ENCODE measurements at places on chromosomes 4 and X. TPM values are rescaled to one million over a fixed set of nuclear protein-coding genes. Genes with fewer than 3 reads are reported as not detected.

DNA sequence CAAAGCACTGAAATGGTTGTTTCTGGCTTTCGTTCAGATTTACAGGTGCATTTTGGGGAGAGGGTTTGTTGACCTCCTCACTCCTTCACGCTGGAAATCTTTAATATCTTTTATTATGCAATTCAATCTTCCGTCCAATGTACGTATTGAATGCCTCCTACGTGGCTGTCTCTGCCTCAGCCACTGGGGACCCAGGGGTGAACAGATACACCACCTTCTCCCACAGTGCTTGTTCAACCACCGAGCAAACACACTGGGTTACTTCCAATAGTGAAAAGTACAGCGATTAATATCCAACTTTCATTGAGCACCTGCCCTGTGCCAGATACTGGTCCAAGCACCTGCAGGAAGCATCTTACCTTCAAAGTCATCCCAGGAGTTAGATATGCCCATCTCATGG lies 52.1 kb downstream of the NYX start:
- no peak for DNase-seq

DNA sequence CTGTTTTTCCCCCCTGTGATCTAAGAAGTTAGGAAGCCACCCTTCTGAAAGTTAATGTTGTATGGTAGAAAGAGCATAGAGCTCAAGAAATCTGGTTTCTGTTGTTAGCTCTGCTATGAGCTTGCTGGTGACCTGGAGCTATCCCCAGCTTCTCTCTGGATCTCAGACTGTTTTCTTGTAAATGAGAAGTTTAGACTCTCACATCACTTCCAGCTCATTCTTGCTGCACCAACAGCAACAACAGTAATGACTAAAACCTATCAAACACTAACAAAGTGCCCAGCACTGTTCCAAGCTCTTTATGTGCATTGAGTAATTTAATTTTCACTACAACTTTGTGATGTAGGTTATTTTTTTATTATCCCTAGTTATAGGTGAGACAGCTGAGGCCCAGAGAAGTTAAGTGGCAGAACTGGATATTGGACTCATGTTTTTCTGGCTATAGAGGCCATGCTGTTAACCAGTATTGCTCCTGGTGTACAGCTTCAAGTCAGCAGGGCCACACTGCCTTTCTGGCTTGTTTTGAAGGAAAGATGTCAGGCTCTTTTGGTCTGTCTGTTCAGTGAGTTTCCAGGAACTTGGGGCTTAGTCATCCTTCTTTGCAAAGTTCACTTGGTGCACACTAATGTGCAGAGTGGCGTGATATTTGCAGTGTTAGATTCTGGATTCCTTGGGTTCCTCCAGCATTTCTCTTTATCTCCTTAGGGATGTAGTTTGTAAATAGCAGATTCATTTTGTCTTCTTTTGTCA lies 27.8 kb upstream of the TMEM164 start:
- DNase-seq, result no peak

DNA sequence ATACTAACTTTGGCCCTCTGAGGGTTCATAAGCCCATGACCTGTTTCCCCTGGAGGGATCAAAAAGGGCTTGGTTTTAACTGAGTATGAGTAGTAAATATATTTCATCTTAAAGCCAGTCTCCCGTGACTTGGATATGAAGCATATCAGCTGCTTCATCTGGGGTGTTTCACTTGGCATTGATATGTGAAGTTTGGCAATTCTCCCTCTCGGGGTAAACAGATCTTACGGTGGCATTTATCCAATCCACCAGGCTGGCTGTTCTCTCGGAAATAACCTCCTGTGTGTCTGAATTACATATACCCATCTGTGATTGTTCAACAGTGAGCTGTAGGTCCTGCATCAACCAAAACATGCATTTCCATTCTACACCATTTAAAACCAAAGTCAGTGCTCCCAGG lies 130.7 kb downstream of the ADAM29 start:
- DNase-seq, result no peak

DNA sequence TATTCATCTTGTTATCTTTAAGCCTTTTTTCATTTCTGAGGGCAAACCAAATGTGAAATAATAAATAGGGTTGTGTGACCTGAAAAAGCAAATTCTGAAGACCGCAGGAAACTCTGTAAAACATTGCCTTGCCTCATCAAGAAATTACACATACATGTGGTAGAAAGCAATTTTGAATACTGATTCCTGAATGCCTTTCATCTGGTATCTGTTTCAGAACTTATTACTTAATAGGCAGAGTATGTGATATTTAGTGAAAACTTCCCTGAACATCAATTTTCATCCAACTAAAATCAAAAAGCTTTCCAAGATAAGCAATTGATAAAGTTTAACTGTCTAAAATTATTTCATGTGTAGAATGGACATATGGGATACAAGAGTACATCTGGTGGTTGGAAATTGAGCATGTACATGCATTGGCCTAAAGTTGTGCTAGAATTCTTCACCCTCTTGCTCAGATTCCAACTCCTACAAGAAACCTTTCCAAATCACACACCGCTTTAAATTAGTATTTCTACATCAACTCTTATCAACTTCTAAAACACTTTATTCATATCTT lies 606.0 kb upstream of the LCORL start:
- no peak for DNase-seq

DNA sequence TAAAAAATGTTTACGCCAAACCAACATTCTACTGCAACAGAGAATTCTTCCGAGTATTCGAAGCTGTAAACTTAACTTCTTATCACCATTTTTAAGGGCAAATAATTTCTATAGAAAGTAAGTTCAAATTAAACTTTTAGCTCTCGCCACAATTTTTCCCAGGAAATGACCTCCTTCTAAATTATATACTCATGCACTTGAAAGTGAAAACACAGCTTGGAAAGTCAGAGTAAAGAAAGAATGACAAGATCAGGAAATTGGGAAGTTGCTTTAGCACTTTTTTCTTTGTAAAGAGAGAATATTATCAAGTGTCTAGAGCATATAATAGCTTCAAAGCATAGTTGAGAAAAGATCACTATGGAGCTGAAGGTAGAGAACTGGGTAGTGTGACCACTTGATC lies 1.2 kb downstream of the CYBB start:
- no peak for DNase-seq

DNA sequence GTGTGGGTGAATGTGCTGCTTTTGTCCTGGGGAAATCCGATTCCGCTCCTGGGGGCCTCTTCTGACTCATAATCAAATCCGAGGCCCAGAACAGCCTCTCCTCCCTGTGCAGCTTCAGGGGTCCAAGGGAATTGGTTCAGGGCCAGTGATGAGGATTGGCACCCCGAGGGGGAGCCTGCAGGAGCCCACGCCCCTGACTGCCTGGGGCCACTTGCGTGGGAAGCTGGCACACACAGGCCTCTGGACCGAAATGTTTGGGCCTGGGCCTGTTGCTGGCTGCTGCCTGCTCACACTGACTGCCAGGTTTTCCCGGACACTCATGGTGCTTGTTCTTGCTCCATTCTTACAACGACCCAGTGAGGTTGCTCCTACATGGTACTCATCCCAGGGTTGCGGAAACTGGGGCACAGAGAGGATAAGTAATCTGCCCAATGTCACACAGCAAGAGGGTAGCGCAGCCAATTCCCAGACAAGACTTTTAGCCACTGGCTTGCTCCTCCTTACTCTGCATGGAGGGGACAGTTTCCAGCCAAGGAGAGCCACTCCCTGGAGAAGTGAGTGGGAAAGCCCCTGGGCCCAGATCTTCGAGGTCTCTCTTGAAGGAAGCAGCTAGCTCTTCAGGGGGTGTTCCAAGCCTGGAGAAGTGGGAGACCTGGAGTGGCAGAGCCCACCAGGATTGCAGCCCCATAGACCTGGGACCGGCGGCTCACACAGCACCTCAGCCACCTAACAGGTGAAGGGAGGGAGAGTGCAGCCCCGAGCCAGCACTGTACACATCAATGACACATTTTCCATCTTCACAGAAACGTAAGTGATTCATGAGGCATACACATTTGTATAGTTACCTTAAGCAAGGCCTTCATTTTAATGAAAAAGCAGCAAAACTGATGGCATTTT lies 20.3 kb downstream of the CFAP99 start:
- no peak for DNase-seq

Gene STS
- 4.5 TPM for total RNA-seq

Gene PNMA6A
- 5.2 TPM for total RNA-seq

Gene CT45A1
- total RNA-seq, result not detected

Gene HEPH
- 126 TPM for total RNA-seq

Measured in mesothelial cell of epicardium (in vitro differentiated cells).